Left cardiac atrium (tissue), 4 donors: ENCODE measurements at places on chromosomes 12 and 14. TPM values are rescaled to one million over a fixed set of nuclear protein-coding genes. Genes with fewer than 3 reads are reported as not detected.

The INTS13 gene
- 14.6 TPM for total RNA-seq

DNA sequence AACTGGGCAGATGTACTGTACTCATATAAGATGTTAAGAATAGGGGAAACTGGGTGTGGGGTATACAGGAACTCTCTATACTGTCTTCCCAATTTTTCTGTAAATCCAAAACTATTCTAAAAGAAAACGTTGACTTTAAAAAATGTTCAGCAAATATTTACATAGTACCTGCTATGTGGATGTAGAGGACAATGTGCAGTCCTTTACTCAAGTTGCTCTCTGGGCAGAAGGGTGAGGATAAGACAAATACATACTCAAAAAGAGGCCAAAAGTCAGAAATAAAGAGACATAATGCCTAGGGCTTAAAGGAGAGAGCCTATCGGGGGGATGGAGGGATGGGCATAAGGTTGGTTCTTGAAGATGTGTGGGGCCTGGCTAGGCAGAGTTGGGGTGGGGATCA lies 44.7 kb downstream of the PPP1R36 start:
- no peak for DNase-seq

- DNase-seq, result no peak
These were observed 127.4 kb upstream of the MAP1LC3B2 start for GRCh38 chr12:116431677-116432300.

- DNase-seq, result no peak
These were observed 128.0 kb downstream of the ATP23 start for GRCh38 chr12:58069268-58069963.

GRCh38 chr12:65765436-65765813 lies 58.9 kb upstream of the HMGA2 start:
- DNase-seq, result no peak

GRCh38 chr14:70359076-70359424 lies 433 bp downstream of the COX16 start:
- no peak for DNase-seq

The OLR1 gene
- 0.60 TPM for total RNA-seq

The ANGEL1 gene
- total RNA-seq, result 14.9 TPM
